ENCODE measurements at places on chromosomes 2 and 18.

GRCh38 chr2:141900826-141901225 is 230.0 kb downstream of the LRP1B start:
- DNase-seq, result no peak

GRCh38 chr18:78323453-78324197 is 656.0 kb upstream of the SALL3 start:
- DNase-seq, result no peak

- DNase-seq, result no peak
Measured at GRCh38 chr2:54047658-54048057, 67.8 kb upstream of the ACYP2 start.

GRCh38 chr2:38671946-38672345 is 6.0 kb downstream of the GALM start:
- DNase-seq, result no peak

DNA sequence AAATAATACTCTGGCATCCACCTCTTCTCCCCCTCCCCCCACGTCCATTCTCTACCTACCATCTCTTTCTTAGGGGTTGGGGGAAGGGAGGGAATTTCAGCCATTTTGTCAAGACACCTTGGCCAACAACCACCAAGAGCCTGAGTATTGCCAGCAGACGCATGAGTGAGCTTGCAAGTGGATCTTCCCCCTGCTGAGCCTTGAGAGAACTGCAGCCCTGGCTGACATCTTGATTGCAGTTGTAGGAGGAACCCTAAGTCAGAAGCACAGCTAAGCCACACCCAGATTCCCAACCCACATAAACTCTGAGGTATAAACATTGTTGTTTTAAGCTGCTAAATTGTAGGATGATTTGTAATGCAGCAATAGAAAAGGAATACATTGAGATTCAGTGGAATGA is 165.6 kb downstream of the TMEFF2 start:
- no peak for DNase-seq

- no peak for DNase-seq
Measured at GRCh38 chr2:37459095-37459981, 114.9 kb downstream of the QPCT start.

GRCh38 chr2:66171530-66171929 is 263.4 kb upstream of the MEIS1 start:
- no peak for DNase-seq

- DNase-seq, result no peak
Measured at GRCh38 chr2:126542247-126542646, 113.7 kb upstream of the GYPC start.

- DNase-seq, result no peak
Measured at GRCh38 chr18:69157906-69158305, 242.8 kb upstream of the DOK6 start.

DNA sequence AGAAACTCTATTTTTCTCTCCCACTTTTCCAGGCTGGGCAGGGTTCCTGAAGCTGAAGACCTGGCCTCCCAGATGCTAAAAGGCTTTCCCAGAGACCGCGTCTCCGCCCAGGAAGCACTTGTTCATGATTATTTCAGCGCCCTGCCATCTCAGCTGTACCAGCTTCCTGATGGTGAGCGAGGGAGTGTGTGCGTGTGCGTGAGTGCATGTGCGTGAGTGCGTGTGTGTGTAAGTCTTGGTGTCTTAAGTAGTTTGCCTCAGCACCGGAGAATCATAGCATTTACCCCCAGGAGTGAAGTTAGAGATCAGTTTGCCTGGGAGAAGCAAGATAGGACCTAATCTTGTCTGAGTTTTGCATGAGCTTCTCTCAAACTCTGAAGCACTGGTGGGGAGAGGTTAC is 73.7 kb downstream of the CDK15 start:
- no peak for DNase-seq

GRCh38 chr2:138494265-138494966 is 7.2 kb upstream of the SPOPL start:
- no peak for DNase-seq

DNA sequence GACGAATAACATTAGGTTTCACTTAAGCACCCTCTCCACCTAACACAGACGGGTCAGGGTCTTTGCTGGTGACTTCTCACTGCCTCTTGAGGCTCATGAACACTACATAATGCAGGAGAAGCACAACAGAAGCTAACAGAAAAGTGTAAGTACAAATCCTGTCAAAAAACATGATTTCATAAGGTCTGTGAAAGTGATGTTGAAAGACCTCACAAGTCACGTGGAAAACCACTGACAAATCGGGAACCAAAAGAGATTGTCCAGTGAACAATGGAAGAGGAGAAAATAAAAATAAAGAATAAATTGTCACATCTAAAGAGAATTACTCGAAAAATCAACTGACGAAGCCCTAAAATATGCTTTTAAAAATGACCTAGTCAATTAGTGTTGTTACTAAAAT is 14.0 kb downstream of the PSD4 start:
- no peak for DNase-seq

DNA sequence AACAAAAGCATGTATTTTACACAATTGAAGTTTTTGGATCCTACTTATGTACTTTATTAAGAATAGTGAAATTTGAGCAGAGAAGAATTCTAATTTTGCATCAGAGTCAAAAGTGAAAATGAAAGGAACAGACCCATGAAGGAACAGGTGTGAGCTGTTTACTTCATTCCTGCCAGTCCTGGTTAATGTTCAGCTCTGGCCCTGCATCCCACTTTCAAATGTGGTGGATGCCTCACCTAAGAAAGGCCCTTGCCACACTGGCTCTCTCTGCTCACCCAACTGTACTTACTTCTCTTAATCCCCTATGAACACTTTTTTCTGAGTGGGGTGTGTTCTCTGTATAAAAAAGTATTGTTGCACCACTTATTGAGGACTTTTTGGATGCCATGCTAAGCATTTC is 22.2 kb downstream of the FAM110C start:
- DNase-seq, result no peak

- DNase-seq, result no peak
Measured at GRCh38 chr18:14085770-14086457, 46.3 kb downstream of the ZNF519 start.

- DNase-seq, result no peak
Measured at GRCh38 chr18:74463254-74463653, 6.1 kb upstream of the DIPK1C start.

All from hippocampal formation (tissue), 2 donors.